ENCODE measurements at places on chromosomes 4 and X.

GRCh38 chr4:164154416-164154815, 599.5 kb upstream of the SMIM31 start:
- DNase-seq: no peak

DNA sequence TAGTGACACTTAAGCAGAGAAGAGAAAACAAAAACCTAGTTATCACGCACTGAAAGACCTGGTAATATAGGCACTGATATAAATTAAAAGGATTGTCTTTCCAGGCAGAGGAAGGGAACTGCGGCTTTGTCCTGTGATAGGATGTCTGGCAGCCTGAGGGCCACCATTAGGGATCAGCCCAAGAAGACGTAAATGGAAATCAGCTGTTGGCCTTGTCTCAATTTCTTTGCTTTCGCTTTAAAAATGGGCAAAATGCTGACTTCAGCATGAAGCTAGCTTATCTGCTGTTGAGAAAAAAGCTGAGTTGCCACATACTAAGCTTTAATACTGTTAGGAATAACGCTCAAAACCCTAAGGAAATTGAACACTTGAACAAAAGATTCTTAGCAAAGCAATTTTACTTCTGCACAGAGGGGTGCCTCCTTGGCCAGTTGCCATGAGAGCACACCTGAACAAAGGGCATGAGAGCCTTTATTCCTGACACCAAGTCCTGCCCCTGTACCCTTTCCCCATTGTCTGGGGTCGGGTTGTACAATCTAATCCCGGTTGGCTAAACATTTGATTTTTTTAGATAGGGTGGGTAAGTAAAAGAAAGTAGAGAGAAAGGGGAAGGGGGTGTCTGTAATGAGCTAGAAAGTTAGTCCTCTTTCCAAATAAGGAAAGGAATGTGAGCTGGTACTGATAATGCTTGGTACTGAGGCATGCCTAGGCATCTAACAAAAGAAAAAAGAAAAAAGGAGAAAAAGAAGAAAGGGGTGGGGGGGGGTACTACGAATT, 85.1 kb upstream of the UCP1 start:
- DNase-seq: no peak

- no peak for DNase-seq
These were observed 2266.9 kb downstream of the PCDH7 start for GRCh38 chr4:32987111-32987510.

DNA sequence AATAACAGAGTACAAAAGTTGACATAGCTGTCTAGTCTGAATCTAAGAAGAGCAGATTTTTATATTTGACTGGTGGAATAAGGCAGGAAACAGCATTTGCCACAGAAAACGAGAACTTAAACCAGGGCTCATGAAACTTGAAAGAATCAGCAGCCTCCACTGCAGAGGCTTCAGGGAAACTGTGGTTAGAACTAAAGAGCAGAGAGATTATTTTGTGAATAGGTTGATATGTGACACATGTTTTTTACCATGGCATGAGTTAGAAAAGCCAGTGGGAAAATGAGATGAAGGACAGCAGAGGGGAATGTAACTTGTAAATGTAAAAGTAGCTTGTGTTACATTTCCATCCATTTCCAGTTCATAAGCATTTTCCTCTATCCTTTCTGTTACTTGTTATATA, 63.7 kb upstream of the CAMK2D start:
- DNase-seq: no peak

DNA sequence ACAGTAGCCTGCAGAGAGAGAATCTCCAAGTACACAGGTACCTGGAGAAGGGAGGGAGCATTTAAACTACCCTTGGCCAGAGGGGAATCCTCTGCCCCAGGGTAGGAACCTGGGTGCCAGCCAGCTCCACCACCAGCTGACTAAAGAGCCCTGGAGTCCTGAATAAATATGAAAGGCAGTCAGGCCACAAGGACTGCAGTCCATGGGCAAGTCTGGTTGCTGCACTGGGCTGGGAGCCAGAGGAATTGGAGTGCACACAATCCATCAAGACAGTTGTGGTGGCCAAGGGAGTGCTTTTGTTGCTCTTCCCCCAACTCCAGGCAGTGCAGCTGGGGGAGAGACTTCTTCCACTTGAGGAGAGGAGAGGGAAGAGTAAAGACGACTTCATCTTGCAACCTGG, 172.5 kb downstream of the HNRNPD start:
- no peak for DNase-seq

DNA sequence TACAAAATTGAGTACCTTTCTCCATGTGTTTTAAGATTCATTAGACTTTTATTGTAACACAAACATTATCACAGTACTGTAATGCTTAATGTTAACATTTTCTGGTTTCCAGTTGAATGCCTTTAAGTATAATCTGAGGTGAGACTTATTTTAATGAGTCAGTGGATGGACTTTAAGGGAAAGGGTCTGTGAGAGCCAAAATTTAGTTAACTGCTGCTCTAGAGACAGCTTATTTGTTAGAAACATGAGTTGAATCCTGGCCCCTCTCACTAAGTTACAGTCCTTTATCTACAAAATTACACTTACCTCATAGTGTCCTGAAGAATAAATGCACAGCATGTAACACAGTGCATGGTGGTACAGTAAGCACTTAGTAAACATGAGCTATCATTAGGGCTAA, 66.0 kb downstream of the PGRMC2 start:
- no peak for DNase-seq

DNA sequence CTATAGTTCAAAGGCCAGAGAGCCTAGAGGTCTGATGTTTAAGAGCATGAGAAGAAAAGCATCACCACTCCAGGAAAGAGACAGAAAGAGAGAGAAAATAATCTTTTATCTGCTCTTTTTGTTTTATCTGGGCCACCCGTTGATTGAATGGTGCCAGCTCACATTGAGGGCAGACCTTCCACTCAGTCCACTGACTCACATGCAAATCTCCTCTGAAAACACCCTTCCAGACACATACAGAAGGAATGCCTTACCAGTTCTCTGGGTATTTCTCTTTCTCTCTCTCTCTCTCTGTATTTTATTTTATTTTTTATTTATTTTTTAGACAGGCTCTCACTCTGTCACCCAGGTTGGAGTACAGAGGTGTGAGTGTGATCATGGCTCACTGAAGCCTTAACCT, 252.5 kb downstream of the DTHD1 start:
- DNase-seq: no peak

DNA sequence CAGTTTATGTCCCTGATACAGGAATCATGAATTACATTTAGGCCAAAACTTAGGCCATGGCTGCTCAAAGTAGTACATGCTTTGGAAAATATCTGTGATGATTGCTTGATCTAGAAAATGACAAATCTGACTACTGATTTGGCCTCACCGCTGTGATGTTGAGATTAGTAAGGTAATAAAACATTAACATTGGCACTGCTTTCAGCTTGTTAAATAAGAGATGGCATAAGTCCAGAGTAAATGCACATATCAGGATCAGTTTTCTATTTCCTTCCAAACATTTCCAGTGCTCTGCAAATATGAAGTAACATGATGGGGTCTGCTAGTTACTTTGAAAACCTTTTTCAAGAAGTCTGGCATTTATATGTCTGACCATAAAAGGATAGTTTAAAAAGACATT, 687.3 kb upstream of the ACTRT1 start:
- no peak for DNase-seq

DNA sequence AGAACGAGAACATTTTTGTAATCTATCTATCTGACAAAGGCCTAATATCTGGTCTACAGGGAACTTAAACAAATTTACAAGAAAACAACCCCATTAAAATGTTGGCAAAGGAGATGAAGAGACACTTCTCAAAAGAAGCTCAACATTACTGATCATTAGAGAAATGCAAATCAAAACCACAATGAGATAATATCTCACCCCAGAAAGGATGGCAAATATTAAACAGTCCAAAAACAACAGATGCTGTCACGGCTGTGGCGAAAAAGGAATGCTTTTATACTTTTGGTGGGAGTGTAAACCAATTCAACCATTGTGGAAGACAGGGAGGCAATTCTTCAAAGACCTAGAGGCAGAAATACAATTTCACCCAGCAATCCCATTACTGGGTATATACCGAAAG, 2284.8 kb downstream of the ARAP2 start:
- DNase-seq: no peak

GRCh38 chr4:1260418-1261106, 11.6 kb upstream of the CTBP1 start:
- DNase-seq: no peak

DNA sequence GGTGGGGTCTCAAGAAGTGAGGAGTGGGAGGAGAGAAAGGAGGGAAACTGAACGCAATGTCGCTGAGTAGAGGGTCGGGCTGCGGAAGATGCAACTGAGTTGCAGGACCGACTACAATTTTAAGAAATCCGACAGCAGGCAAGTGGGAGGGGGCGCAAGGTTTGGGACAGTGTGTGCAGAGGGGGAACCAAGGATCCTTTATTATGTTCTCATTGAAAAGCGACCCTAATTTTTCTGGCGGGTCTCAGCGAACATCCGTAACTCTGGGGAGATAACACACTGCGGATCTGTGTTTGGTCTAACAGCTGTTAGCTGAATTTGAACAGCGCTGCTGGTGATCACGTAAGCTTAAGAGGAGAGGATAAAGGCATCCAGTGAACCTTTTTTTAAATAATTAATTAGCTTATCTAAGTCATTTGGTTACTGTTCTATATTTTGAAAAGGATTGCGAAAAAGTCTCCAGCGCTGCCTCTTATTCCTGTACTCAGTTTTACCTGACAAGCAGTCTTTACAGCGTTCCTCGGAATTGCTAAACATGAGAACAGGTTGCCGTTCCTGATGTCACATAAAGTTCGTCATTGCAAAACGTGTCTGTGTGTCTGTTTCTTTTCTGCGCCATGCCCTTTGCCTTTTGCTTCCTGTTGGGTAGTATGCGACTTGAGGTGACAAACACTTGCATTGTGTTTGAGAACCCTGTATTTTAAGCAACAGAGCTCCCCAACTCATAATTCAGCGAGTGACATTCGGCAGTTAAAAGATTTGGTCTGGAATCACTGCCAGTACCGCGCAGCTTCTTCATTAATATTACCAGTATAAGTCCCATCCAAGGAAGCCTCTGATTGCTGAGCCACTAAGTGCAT, 1.3 kb downstream of the HTR2C start:
- DNase-seq: no peak

GRCh38 chr4:71257761-71258160, 81.1 kb upstream of the SLC4A4 start:
- DNase-seq: no peak

DNA sequence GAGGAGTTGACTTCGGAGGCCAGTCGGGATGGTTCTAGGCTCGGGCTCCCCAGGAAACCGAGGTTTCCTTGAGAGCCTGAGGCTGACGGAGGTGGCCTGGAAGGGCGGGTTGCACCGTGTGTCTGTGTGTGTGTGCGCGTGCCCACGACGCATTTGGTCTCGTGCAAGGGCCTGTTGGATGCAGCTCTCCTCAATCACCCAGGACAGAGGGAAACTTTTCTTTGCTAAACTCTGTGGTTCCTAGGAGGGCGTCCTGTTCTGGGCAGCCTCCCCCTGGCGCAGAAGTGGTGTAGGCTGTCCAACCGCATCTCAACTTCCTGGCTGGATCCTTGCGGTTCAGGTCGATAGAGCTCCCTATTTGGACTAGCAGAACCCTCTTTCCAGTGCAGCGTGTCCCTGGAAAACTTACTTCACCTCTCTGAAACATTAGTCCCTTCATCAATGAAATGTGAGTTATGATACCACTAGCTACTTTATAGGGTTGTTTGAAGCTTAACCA, 973 bp downstream of the STK32B start:
- no peak for DNase-seq

DNA sequence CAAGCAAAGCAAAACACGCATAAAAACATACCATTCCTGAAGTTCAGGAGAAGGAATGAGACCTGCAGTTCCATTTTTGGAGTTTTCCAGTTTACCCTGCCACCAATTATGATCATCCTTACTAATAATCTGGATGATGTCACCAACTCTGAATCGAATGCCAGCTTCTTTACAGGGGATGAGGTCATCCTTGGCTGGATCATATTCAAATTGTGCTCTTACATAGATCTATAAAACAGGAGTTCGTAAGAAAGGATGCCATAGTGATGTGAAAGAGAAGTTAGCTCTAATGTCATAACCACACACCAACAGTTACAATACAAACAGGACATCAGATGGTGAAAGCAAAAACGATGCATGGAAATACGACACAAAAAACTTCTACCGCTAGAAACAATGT, 106.5 kb downstream of the NYX start:
- no peak for DNase-seq

DNA sequence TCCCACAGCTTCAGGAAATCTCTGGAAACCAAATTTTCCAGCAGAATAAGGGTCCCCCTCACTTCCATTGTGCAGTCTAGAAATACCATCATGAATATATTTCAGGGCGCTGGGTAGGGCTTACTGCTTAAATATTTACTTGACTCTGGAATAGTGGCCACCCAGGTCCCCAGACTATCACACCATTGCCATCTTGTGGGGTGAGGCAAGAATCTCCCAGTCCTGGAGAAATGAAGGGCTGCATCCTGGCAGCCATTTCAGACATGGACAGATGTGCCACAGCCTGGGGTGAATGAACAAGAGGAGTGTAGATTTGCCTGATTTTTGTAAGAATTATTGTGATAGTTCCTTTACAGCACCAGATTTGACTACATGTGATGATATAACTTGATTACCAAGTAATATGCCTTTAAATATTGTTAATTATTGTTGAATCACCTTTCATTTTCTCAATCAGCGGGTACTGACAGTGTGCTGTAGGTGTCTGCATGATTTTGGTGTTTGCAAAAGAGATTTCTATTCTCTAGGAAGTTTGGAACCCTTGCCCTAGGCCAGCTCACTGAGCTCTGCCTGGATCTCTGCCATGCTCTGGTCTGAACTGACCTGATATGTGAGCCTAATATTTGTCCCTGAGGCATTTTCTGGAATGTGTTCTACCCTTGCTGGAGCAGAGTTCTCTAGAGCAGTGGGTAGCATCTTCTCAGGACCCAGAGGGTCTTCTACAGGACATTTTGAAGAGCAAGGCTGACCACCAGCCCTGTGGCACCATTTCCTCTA, 183.4 kb downstream of the KIT start:
- DNase-seq: no peak

- no peak for DNase-seq
These were observed 107.2 kb upstream of the LIMCH1 start for GRCh38 chr4:41430792-41431191.

GRCh38 chrX:71998836-71999509, 88.3 kb downstream of the NHSL2 start:
- DNase-seq: peak; percentile 25

GRCh38 chr4:93086356-93086755, 742.2 kb upstream of the ATOH1 start:
- no peak for DNase-seq

DNA sequence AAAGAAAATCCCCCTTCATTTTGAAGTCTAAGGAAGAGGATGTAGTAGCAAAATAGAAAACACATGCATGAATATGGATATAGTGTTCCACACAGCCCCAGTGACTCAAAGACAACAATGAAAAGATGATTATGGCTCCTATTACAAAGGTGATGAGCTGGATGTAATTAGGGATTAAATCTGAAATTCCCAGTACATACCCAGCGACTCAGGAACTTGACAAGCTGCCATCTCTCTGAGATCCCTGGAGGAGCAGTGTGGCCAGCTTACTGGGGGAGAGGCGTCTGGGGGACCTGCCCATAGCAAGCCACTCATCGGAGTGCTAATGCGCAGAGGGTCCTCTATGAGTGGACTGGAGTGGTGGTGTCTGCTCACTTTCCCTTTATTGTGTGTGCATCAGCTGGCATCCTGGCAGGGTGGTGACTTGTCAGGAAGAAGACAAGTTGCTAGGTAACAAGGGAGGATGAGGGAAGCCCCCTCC, 42.7 kb upstream of the MGST2 start:
- DNase-seq: no peak
